NCI-H2029 (cell line): ENCODE measurements at places on chromosomes 7 and 10.

DNA sequence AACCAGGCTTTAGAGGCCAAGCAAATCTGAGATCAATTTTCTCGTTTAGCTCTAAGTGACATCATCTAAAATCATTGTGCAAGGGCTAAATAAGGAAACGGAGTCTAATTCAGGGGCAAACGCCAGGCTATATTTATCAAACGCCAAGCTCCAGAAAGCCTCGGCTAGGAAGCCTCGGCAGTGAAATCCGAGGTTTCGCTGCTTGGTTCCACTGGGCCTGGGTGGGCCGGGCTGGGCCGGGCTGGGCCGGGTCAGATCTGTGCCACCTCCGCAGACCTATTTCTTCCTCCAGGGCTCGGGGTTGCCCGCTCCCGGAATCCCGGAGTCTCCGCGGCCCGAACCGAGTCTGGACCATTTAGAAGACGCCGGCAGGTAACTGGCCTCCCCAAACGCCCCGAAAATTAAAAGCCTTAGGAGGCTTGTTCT is 459 bp upstream of the FEZF1 start:
- DNase-seq: peak; percentile 28

GRCh38 chr7:76294344-76295024 is 8.0 kb upstream of the HSPB1 start:
- DNase-seq: peak; percentile 72

DNA sequence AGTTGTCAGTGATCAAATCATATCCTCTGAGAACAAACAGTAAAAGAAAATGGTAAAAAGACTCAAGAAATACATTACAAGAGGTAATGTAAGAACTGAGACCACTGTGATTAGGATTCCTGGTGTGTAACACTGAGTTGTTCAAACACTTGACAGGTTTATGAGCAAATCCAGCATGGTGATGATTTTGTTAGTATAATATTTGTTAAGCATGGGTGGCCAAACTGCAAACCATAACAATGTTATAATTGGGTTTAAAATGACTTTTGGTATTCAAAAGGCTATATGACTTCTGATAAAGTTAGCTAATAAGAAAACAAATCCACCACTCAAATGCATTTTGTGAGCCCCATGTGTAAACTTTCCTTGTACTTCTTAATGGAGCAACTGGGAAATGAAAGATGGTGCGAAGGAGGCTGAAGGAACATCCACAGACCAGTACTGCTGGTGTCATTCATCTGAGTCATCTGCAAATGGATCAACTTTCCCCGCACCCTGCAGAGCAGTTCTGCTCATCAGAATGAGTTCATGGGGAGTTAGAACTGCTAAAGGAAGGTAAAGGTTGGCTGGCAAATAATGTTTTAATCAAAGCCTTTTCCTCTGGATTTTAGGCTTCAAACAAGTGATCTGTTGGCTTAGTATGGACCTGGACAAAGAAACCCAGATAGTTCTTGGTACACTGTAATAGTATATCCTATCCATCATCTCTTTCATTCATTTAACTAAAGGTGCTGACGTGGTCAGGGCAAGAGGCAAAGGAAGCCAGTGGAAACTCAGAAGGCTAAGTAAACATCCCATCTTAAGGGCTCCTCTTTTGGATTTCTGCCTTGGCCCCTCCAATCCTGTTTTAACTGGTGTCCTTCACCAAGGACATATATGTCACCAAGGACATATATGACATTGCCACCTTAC is 45.0 kb downstream of the AFAP1L2 start:
- no peak for DNase-seq

DNA sequence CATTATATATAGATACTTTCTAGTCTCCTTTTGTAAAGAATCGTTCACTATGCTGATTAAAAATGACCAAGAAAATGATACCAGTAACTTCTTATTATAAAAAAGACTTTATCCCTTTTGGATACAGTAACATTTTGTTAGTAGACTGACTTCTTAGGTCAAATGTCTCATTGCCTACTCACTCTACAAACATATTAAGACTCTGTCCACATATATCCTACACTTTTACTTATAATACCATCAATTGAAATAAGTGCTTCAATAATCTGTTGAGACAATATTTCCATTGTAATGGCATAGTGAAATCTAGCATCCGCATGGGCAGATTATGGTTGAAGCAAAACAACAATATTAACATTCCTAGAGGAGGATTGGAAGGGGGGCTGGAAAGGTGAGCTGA is 180.6 kb downstream of the ARL4A start:
- no peak for DNase-seq

DNA sequence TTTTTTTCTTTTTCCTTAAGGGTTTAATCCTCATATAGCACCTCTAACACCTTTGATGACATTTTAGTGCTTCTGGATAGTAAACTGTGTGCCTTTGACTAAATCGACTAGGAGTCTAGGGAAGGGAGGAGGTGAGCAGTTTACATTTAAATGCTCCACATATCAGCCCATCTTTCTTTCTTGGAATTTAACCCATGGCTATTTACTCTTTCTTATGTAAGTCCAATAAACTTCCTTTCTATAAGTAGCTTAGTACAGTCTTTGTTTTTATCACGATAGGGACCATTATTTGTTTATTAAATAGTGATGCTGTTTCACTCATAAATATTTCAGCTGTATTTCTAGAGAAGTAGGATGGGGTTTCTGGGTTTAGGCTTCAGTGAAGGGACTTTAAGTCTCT is 669.9 kb downstream of the AUTS2 start:
- no peak for DNase-seq

- DNase-seq: no peak
These were observed 713.9 kb downstream of the SUGCT start for GRCh38 chr7:40848541-40849221.

DNA sequence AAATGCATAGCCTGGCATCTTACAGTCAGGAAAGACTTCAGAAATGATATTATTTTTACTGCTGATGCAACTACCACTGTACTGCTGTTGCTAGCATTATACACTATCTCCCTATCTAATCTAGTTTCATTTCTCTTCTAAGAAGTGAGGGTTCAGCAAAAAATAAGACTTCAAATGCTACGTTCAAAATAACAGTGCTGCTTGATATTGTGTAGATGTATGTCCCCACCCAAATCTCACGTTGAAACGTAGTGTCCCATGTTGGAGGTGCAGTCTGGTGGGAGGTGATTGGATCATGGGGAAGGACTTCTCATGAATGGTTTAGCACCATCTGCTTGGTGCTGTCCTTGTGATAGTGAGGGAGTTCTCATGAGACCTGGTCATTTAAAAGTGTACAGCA is 129.4 kb downstream of the ANK3 start:
- DNase-seq: no peak

DNA sequence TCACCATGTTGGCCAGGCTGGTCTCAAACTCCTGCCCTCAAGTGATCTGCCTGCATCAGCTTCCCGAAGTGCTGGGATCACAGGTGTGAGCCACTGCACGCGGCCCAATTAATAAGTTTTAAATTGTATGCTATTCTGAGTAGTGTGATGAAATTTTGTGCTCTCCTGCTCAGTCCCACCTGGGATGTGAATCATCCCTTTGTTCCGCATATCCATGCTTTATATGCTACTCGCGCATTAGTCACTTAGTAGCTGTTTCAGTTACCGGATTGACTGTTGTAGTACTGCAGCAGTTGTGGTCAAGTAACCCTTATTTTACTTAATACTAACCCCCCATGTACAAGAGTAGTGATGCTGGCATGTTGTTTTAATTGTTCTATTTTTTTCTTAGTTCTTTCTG is 47.3 kb upstream of the OIT3 start:
- DNase-seq: no peak

- no peak for DNase-seq
These were observed 49.9 kb upstream of the CD36 start for GRCh38 chr7:80588591-80588990.

DNA sequence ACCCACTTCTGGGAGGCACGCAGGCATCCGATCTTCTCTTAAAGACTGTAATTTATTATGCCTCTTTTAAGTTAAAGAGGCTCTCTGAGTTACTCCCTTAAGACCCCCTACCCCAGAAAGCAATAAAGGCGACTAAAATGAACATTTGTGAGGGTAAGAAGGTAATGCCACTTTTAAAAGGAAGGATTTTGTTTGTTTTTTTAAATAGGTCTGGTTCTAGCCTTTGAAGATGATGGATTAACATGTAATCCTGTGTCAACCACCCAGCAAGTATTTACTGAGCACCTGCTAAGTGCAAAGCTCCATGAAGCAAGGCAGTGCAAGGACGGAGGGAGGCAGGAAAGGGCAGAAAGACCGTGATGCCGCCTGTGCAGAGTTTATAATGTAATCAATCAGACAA is 26.1 kb downstream of the SH3PXD2A start:
- no peak for DNase-seq
